Glutamatergic neuron (in vitro differentiated cells): ENCODE measurements at places on chromosomes 12 and 14. TPM values are rescaled to one million over a fixed set of nuclear protein-coding genes. Genes with fewer than 3 reads are reported as not detected.

DNA sequence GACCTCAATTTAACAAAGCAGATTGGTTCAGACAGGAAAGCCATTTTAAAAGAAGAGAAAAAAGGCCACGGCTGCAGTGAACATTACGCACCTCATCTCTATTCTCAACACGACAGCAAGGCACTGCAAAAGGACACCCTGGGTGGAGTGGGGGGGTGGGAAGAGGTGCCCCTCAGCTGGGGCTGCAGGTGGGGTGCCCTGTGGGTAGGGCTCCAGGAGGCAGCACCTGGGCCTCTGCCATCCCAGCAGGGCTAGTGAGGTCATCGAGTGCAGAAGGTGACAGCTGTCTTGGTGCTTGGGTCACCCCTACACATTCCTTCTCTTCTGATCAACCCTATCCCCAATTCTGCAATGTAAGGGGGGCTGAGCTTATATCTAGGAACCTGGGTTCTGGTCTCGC is 142.9 kb upstream of the PRMT8 start:
- no peaks in the 10 kb centered on the region for H3K4me1 ChIP-seq
- no peaks in the 10 kb centered on the region for H3K27me3 ChIP-seq
- no peak overlapping the region for H3K27ac ChIP-seq
- H3K36me3 ChIP-seq: no peaks in the 10 kb centered on the region

DNA sequence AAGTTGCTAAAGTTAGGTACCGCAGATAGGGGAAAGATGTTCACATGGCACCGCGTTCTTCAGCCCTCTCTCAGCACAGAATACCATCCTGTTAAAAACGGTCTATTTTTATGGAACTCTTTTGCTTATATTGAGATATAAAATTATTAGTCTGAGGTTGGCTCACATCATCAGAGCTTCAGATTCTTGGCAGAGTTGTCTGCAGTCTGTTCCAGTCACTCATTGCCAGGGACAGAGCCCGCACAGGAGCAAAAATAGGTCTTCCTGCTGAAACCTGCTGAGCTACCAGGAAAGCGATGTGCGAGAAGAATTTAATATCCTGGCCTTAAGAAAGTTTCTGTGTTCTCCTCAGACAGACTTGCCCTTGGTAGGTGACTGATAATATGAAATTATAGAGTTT is 249.8 kb downstream of the VRK1 start:
- H3K27me3 ChIP-seq: no peaks in the 10 kb centered on the region
- no peak for DNase-seq
- H3K4me3 ChIP-seq: no peak overlapping the region

- H3K36me3 ChIP-seq: peaks cover 19% of the 10 kb centered on the region
- H3K27ac ChIP-seq: no peak overlapping the region
- no peaks in the 10 kb centered on the region for H3K4me1 ChIP-seq
- H3K4me3 ChIP-seq: no peak overlapping the region
- DNase-seq: no peak
- peaks cover 3% of the 10 kb centered on the region for H3K27me3 ChIP-seq
These were observed 52.3 kb downstream of the SPTSSA start for GRCh38 chr14:34409721-34410120.

The SLC38A1 gene
- 232 TPM for total RNA-seq

The EGLN3 gene
- 1.9 TPM for total RNA-seq

The GPR132 gene
- not detected for total RNA-seq

The ITGB7 gene
- total RNA-seq: not detected
